Kasumi-1 (cell line): ENCODE measurements at places on chromosomes 7 and 10.

DNA sequence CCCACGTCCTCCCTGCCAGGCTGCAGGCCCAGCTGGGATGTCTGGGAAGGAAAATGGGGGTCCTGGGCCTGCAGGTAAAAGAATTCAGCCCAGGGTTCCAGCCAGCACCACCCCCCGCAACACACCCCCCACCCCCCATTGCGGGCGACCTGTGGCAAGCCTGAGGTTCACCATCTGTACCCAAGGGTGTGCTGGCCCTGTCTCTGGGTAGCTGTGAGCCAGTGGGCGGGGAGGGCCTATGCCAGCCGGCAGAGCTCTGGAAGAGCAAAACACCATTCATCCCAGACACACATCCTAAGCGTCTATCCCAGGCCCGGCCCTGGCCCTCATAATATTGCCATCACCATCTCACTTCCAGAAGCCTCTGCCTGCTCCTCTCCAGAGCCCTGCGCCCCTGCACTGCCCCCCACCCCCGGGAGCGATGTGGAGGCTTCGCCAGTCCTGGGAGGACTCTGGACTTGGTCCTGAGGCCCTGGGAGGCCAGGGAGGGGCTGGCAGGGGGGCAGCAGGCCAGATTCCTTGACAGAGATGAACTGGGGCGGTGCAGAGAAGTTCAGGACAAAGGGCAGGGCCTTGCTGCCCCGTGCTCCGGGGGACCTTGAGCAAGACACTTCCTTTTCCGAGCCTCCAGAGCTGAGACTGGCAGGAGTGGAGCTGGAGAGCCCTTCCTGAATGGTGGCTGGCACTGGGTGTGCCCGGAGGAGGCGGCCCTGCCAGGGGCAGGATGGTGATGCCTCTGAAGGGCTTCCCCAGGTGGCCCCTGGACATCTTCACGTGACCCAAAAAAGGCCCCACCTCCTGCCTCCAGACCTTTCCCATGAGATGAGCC, 8.7 kb upstream of the TTYH3 start:
- DNase-seq, result no peak

DNA sequence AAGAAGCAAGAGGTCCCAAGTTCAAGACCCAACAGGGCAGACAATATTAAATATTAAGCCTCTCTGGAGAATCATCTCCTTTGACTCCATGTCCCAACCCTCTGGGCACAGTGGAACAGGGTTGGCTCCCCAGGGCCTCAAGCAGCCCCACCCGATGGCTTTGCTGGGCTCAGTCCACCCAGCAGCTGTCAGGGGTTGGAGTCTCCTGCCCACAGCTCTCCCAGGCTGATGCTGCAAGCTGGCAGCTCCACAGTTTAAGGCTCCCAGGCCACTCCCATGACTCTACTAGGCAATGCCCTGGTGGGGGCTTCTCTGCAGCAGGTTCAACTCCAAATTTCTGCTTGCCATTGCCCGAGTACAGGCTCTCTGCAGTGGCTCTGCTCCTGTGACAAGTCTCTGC, 55.1 kb downstream of the LARP4B start:
- no peak for DNase-seq

DNA sequence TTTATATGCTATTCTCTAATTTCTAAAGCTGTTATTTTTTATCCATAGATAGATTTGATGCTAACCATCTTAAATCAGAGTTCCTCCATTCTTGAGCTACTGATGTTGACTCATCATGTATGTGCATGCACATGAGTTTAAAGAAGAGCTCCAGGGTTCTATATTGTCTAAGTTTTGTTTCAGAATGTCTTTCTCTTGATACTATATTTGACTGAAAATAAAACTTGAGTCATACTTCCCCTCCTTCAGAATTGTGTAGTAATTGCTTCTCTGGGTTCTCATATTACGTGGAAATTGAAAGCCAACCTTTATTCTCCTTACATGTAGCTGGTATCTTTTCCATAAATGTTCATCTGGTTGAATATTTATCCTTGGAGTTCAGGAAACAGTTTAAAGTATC, 89.4 kb downstream of the LRRTM3 start:
- peak; percentile 55 for DNase-seq

GRCh38 chr7:2915023-2915422, 70.9 kb upstream of the GNA12 start:
- DNase-seq, result no peak

GRCh38 chr7:129553899-129554461, 51.6 kb downstream of the SMKR1 start:
- peak; percentile 23 for DNase-seq

- no peak for DNase-seq
Measured at GRCh38 chr7:106600569-106601373, 60.2 kb downstream of the CCDC71L start.

GRCh38 chr7:5406957-5407945, 16.4 kb downstream of the TNRC18 start:
- DNase-seq, result no peak

- no peak for DNase-seq
Measured at GRCh38 chr7:69211739-69212138, 386.5 kb upstream of the AUTS2 start.

GRCh38 chr7:68509603-68510002, 1088.7 kb upstream of the AUTS2 start:
- no peak for DNase-seq

- DNase-seq, result no peak
Measured at GRCh38 chr7:33904681-33905388, 504 bp upstream of the BMPER start.

- DNase-seq, result no peak
Measured at GRCh38 chr7:7516156-7516555, 19.5 kb downstream of the COL28A1 start.
